ENCODE measurements at places on chromosomes 6 and 20. TPM values are rescaled to one million over a fixed set of nuclear protein-coding genes. Genes with fewer than 3 reads are reported as not detected.

Gene RRAGD
- total RNA-seq, result 90.5 TPM

DNA sequence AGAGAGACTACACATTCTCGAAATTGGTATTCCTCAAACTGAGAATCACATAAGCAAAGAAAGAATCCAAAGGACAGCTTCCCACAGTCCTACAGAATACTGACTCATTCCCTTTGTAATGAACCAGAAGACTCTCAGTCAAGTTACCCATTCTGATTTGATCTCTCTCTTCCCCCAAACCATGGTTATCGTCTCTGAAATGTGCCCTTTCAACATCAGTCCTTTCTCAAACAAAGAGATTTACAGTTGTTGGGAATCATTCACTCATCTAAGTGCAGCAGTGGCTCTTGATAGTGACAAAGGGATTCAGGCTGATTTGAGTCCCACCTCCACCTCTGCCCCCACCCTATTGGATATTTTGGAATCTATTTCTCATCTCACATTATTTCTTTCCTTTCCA, 15.0 kb upstream of the RSPO3 start:
- no peak for DNase-seq

- no peak for DNase-seq
Observed at GRCh38 chr6:127460465-127460864, 1.3 kb upstream of the KIAA0408 start.

GRCh38 chr20:43925215-43925614, 10.6 kb downstream of the TOX2 start:
- peak; percentile 44 for DNase-seq

GRCh38 chr6:71481801-71482200, 193.2 kb downstream of the OGFRL1 start:
- DNase-seq, result no peak

GRCh38 chr20:32779500-32780211, 17.5 kb downstream of the DNMT3B start:
- DNase-seq, result no peak

DNA sequence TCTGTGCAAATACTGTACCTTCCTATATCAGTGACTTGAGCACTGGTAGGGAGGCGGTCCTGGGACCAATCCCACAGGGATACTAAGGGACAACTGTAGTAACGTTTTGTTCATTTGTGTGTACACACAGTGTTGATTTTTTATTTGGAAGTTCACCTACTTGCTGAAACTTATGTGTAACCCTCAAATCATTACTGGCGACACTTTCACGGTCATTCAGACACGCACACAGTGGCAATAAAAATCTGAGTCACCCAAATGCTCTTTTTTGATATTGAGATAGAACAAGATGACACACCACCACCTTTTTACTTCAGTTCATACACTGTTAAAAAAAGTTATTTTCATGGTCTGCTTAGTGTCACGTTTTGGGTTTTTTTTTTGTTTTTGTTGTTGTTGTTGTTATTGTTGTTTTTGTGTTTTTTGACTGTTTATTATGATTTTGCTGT, 79.8 kb downstream of the QKI start:
- no peak for DNase-seq

DNA sequence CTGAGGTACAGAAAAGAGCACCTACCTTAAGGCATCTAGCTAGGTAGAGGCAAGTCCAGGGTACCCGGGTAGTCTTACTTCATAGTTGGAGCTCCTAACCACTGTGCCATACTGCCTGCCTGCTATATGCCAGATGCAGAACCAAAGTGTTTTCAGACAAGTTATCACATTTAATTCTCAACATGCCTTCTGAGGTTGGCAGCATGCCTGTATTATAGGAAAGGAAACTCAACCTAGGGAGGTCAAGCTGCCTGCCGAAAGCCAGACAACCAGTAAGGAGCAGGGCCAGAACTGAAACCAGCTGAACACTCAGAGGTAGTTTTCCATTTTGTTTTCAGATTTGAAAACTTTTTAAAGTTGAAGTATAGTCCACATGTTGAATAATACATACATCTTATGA, 5.4 kb downstream of the CTNNBL1 start:
- DNase-seq, result no peak

Gene ME1
- 17.9 TPM for total RNA-seq

Gene TP53INP2
- total RNA-seq, result 117 TPM

DNA sequence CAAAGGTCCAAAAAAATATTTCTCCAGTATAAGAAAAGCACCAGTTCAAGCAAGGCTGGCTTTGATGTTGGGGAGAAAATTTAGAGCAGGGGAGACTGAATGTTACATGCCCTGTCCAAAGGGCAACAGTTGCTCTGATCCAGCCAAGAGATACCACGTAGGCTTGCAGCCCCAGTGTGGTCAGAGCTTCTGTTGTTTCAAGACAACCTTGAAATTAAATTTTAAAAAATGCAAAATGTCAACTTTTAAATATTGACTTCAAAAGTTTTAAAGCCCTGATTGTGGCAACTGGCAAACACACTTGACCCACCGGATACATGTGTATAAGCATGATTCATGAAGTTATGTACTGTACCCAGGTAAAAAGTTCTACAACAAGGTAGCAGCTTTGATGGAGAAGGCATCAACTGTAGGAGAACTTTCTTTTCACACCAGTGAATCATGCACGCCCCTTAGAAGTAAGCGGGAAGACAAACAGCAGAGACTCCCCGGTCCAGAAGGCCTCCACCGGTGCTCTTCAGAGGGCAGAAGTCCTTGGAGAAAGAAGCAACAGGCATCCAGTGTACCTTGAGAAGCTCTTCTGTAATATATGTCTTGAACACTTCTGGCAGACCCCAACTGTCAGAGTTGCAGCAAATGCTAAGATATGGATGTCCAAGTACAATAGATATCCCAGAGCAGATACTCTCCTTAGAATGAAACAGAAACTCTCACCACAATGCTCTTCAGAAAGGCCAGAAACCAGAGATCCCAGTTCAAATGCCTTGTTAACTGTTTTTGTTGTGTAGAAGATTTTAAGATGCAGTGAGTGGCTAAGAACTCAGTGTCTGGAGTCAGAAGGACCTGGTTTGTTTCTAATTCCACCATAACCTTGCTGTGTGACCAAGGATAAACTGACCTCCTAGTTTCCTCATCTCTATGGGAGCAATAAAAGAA, 115.4 kb downstream of the BCAS1 start:
- no peak for DNase-seq

- no peak for DNase-seq
Observed at GRCh38 chr20:50924261-50924920, 6.8 kb downstream of the ADNP start.

Gene HDGFL1
- total RNA-seq, result not detected

DNA sequence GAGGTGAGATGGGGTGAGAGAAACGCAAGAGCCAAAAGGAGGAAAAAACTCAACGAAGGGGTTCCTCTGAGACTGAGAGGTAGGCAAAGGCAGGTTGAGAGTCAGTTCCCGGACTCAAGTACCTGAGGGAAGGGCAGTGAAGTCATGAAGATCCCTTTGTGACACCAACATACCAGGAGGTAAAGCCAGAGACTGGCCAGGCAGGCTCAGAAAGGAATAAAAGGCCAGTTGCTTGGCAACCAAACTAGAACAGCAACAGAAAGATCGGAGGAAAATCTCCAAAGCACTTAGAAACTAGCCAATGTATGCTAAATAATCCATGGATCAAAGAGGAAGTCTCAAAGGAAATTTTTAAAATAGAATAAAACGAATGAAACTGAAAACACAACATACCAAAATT, 209.8 kb upstream of the PROKR2 start:
- no peak for DNase-seq

Gene OR12D3
- not detected for total RNA-seq

Gene RAB23
- 19.5 TPM for total RNA-seq

Gene IL20RA
- total RNA-seq, result 0.32 TPM

Gene DNPH1
- 23.2 TPM for total RNA-seq

Gene PRDM13
- not detected for total RNA-seq

GRCh38 chr6:10397756-10398445, 17.0 kb downstream of the TFAP2A start:
- no peak for DNase-seq

Gene PYGB
- total RNA-seq, result 386 TPM

DNA sequence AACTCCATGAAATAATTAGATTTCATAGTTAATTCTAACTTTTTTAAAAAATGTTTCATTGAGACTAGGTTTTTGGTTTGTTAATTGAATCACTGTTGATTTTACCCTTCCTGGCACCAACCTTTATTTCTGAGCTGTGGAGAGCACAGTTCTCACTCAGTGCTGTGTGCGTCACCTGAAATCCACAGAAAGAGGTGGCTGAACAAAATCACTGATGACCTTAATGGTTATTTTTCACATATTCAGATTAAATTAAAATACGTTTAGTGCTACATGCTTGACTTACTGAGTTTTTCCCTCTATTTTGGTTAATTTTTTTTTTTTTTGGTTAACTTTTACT, 89.4 kb downstream of the SLC16A10 start:
- no peak for DNase-seq

DNA sequence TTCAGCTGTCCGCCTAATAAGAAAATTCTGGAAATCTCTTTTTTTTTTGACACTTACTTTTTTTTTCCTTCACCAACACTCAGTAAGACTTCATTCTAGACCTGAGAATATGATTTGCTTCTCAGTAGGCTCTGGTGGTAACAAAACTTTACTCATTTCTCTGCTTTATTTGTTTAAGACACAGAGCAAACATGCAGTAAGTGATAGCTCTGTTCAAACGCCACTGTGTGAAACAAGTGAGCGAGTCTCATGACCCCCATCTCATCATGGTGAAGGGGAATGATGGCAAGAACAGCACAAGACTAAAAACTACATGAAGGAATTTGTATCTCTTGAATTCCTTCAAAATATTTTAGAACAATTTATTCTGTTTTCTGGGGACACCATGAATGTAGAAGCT, 541.6 kb upstream of the POU3F2 start:
- DNase-seq, result no peak

- DNase-seq, result no peak
Observed at GRCh38 chr6:110102411-110102810, 77.1 kb downstream of the WASF1 start.

Gene LPIN3
- total RNA-seq, result 26.9 TPM

GRCh38 chr6:111601886-111602285, 3.8 kb downstream of the TRAF3IP2 start:
- no peak for DNase-seq

DNA sequence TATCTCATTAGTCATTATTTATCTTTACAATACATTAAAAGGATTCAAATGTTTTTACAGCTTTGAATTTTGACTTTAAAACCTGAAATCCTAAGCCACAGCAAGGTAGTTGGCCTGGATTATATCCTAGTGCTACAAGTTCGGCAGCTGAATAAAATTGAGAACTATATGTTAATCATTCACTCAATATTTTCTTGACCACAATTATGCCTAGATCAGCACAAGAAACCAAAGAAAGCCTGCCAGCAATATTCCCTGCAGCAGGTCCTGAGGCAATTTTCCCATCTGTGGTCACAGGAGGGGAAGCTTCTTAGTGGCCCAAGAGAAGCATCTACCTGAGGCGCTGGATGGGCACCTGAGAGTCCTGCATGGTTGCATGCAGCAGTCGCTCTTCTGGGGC, 183.5 kb downstream of the GMDS start:
- DNase-seq, result no peak

Gene RIPPLY2
- not detected for total RNA-seq

- DNase-seq, result peak; percentile 89
Observed at GRCh38 chr6:144216668-144217218, 66.4 kb downstream of the STX11 start.

Gene PRSS35
- total RNA-seq, result 0.83 TPM

GRCh38 chr6:42572523-42572922, 8.7 kb downstream of the UBR2 start:
- no peak for DNase-seq

DNA sequence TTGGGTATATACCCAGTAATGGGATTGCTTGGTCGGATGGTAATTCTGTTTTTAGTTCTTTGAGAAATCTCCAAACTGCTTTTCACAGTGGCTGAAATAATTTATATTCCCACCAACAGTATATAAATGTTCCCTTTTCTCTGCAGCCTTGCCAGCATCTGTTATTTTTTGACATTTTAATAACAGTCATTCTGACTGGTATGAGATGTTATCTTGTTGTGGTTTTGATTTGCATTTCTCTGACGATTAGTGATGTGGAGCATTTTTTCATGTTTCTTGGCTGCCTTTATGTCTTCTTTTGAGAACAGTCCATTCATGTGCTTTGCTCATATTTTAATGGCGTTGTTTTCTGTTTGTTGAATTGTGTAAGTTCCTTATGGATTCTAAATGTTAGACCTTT, 641.6 kb downstream of the HACE1 start:
- DNase-seq, result no peak

DNA sequence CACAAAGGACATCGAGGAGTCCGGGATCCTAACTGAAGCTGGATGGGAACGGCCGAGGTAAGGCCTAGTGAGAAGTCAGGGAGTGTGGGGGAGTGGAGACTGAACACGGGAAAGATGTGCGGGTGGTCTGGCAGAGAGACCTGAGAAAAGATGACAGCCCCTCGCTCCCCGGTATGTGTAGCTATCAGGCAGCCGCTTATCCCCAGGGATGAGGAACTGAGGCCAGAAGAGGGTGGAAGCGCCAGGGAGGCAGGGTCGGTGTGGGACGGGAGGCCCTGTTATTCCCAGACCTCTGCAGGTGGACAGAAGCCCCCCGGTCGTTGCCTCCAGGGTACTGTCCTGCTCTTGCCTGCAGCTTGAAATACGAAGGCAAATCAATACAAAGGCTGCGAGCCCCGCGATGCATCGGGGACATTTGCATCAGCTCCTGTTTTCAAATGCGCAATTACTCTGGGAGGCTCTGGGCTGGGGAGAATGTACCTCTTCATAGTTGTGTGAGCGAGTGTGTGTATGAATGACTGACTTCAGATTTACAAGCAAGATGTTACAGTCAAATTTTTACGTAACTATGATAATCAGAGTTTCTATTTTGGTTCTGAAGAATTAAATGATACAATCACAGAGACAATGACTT, 221.3 kb downstream of the QKI start:
- DNase-seq, result peak; percentile 68

GRCh38 chr6:129346964-129347363, 363.0 kb downstream of the ARHGAP18 start:
- no peak for DNase-seq

GRCh38 chr20:52098186-52098585, 93.4 kb downstream of the ZFP64 start:
- no peak for DNase-seq

GRCh38 chr6:108895571-108895970, 47.3 kb downstream of the ARMC2 start:
- DNase-seq, result no peak

- DNase-seq, result no peak
Observed at GRCh38 chr6:20217324-20217855, 5.1 kb upstream of the MBOAT1 start.

- no peak for DNase-seq
Observed at GRCh38 chr20:62907384-62908317, 18.7 kb downstream of the DIDO1 start.

DNA sequence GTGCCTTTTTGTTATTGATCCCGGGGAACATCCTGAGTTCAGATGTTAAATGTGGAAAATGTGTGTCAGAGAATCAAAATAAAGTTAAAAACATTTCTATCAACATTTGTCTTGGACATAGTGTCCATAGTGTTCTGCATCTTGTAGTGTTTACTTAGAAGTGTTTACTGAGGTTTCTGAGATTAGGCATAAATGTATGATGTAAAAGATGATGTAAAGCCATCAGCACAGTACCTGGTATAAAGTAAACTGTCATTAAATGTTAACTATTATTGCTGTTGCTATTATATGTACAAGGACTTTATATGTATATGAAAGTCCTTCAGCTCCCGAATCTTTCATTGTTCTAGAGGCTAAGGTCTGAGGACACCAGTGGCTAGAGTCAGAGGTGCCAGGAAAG, 28.2 kb upstream of the VEGFA start:
- DNase-seq, result no peak
